ENCODE measurements at places on chromosomes 4 and X. TPM values are rescaled to one million over a fixed set of nuclear protein-coding genes. Genes with fewer than 3 reads are reported as not detected.
A peak's percentile ranks its signal among the peaks of the same experiment; 100 is the strongest.

The RAB41 gene
- not detected for total RNA-seq

The LNX1 gene
- total RNA-seq = 0.36 TPM

The SUPT20HL2 gene
- total RNA-seq = not detected

The PLAC1 gene
- total RNA-seq = 0.36 TPM

The SAGE1 gene
- total RNA-seq = not detected

The FAM149A gene
- 0.83 TPM for total RNA-seq

The COX7B2 gene
- total RNA-seq = not detected

The PARM1 gene
- under 0.01 TPM for total RNA-seq

The CTAG1A gene
- total RNA-seq = not detected

The GLRA2 gene
- total RNA-seq = not detected

The ATP7A gene
- 22.4 TPM for total RNA-seq

DNA sequence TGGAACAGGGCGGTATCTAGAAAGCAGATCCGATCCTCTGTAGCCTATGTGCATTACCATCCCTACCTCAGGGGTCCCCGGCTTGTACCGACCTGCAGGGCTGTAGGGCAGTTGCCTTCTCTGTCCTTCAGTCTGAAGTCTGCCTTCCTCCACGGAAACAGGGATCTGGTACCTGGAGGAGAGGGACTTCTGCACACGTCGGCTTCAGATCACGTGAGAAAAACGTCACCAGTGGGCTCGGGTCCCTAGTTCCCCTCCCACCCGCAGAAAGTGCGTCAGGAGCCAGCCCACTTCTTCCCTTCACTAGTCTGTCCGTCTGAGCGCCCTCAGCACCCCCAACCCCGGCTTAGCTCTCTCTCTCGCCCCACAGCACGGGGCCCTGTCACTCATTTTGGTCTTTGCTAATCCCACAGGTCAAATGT, at the start of gene TCEAL5:
Gene TCEAL5 (minus strand): TSS at position 170 of the 422 bp plus-strand sequence. CDS start 2,187 bp downstream, outside the sequence.
- no peaks in the 10 kb centered on the region for H3K4me1 ChIP-seq
- H3K27ac ChIP-seq = no peak within 1 kb of the TSS
- no peaks in the 10 kb centered on the region for H3K36me3 ChIP-seq
- no peak for DNase-seq
- peaks cover 41% of the 10 kb centered on the region for H3K27me3 ChIP-seq

- H3K4me1 ChIP-seq = no peaks in the 10 kb centered on the region
- H3K27me3 ChIP-seq = no peaks in the 10 kb centered on the region
- H3K36me3 ChIP-seq = no peaks in the 10 kb centered on the region
- no peak overlapping the region for H3K4me3 ChIP-seq
Observed at GRCh38 chr4:176464748-176465147, 145.0 kb downstream of the SPCS3 start.

- peak within 1 kb of the TSS; percentile 92 for H3K27ac ChIP-seq
- H3K27me3 ChIP-seq = peaks cover 9% of the 10 kb centered on the region
- peak; percentile 51 for DNase-seq
- H3K36me3 ChIP-seq = peaks cover 9% of the 10 kb centered on the region
- 0 out of 2 replicates have a peak, but pooled peaks cover 1% of the 10 kb centered on the region for H3K4me1 ChIP-seq
- H3K4me3 ChIP-seq = peak within 1 kb of the TSS; percentile 83
Observed at GRCh38 chrX:47232803-47233332, at the start of gene USP11. Gene USP11 (plus strand): TSS chrX:47233009. CDS start chrX:47233044, 35 bp downstream.

DNA sequence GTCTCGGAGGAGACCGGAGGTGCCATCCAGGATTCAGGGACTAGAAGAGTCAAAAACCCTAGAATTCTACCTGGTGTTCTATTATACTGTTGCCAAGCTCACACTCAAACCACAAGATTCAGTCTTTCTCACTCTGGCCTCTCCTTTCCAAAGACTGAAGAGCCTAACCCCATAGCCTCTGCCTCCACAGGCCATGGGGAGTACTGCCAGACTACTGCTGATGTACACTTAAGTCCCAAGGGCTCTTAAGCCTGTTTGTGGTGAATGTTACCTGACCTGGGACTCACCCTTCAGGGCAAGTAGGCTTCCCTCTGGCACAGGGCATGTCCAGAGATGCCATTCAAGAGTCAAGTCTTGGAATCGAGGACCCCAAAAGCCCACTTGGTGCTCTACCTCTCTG, 58.9 kb upstream of the IRS4 start:
- no peak for DNase-seq
- no peaks in the 10 kb centered on the region for H3K4me1 ChIP-seq
- H3K27me3 ChIP-seq = no peaks in the 10 kb centered on the region
- H3K27ac ChIP-seq = no peak overlapping the region
- H3K4me3 ChIP-seq = no peak overlapping the region
- H3K36me3 ChIP-seq = no peaks in the 10 kb centered on the region

DNA sequence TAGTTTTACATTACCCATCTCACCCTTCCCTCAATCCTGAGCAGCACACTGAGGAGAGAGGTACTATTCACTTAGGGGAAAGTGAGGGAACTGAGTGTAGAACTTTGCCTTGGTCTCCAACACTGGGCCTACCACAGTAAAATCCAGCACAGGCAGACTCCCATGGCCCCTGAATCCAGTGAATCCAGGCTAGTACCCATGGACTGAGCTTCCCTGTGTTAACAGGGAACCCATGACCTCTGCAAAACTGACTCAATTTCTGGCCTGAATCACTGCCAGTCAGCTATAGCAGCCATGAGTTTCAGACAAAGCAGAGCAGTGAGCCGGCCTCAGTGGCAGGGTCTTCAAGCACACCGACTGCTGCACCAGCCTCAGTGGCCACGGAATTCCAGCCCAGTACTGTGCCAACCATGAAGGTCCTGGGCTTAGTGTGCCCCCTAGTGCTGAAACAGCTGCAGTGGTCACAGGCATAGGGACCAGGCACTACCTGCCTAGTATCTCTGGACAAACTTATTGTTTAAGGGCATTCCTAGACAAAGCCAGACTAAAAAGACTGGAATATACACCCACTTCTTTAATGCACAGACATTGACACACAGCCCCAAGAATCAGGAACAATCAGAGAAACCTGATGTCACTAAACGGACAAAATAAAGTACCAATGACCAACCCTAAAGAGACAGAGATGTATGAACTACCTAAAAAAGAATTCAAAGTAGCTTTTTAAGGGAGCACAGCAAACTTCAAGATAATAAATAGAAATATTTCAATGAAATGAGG, 127.4 kb upstream of the RPL34 start:
- H3K4me3 ChIP-seq = no peak overlapping the region
- DNase-seq = peak; percentile 11
- no peaks in the 10 kb centered on the region for H3K27me3 ChIP-seq
- H3K27ac ChIP-seq = no peak overlapping the region
- no peaks in the 10 kb centered on the region for H3K4me1 ChIP-seq
- no peaks in the 10 kb centered on the region for H3K36me3 ChIP-seq

DNA sequence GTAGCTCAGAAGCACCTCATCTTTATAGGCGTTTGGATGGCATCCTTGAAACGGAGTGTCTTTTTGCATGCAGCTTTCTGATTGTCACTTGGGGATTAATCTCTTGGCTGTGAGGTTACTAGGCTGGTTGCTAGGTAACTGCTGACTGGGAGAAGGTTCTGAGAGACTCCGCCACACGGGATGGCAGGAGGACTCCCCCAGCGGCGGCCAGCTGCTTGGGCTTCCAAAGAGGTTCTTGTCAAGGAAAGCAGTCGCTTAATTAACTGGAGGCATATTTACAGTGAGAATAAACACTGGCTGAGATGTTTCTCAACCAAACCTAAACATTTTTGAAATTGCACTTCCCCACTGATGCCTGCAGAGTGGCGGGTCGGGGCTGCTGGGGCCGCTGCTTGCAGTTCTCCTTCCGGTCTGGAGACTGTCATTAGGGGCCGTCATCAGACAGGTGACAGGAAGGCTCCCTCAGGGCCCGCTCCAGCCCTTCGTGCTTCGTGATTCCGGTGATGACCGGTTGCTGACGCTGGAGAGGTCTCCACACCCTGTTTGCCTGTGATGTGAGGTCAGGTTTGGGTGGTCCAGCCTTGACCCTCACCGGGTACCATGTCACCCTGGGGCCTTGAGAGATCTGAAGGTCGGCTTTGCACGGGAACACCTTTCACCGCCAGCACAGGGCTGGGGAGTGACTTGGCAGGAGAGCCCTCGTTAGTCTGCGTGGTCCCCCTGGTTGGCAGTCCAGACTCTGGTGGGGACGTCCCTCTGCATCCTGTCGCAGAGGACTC, 9.1 kb downstream of the NSG1 start:
- no peak overlapping the region for H3K4me3 ChIP-seq
- peaks cover 29% of the 10 kb centered on the region for H3K4me1 ChIP-seq
- H3K27ac ChIP-seq = peak overlapping the region; percentile 74

GRCh38 chr4:153265306-153266047, 61.2 kb downstream of the TRIM2 start:
- H3K4me3 ChIP-seq = no peak overlapping the region
- no peak overlapping the region for H3K27ac ChIP-seq
- DNase-seq = no peak
- H3K36me3 ChIP-seq = no peaks in the 10 kb centered on the region

- peaks cover 50% of the 10 kb centered on the region for H3K4me1 ChIP-seq
- no peak for DNase-seq
- H3K27ac ChIP-seq = peak overlapping the region; percentile 70
- no peaks in the 10 kb centered on the region for H3K27me3 ChIP-seq
Observed at GRCh38 chr4:5751666-5752375, 40.8 kb downstream of the EVC start.

DNA sequence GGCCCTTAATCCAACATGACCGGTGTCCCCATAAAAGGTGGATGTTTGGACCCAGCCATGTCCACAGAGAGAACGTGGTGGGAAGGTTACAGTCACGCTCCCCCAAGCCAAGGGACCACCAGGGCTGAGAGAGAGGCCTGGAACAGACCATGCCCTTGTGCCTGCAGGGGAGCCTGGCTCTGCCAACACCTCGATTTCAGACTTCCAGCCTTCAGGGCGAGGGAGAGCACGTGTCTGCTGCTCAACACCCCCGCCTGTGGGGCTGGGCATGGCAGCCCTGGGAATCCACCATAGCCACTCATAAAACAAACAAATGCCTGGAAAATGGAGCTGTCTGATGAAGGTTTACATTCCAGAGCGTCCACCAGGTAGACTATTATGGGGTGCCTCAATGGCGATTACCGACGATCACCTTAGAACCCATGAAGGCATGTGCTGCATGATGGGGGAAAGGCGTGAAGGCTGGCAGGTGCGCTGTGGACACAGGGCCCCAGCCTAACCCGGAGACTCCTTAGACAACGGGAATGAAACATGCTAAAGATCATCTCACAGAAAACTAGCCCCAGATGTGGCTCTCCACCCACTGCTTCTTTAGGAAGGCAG, 42.3 kb upstream of the HMX1 start:
- no peak overlapping the region for H3K4me3 ChIP-seq
- no peaks in the 10 kb centered on the region for H3K27me3 ChIP-seq
- no peak overlapping the region for H3K27ac ChIP-seq
- no peaks in the 10 kb centered on the region for H3K4me1 ChIP-seq
- DNase-seq = no peak
- no peaks in the 10 kb centered on the region for H3K36me3 ChIP-seq

- no peak overlapping the region for H3K4me3 ChIP-seq
- peak overlapping the region; percentile 64 for H3K27ac ChIP-seq
- H3K36me3 ChIP-seq = no peaks in the 10 kb centered on the region
- H3K27me3 ChIP-seq = no peaks in the 10 kb centered on the region
- H3K4me1 ChIP-seq = peaks cover 26% of the 10 kb centered on the region
- peak; percentile 77 for DNase-seq
Observed at GRCh38 chrX:40086569-40087335, 11.0 kb downstream of the BCOR start.

- H3K27ac ChIP-seq = no peak overlapping the region
- no peaks in the 10 kb centered on the region for H3K4me1 ChIP-seq
- no peaks in the 10 kb centered on the region for H3K36me3 ChIP-seq
- no peaks in the 10 kb centered on the region for H3K27me3 ChIP-seq
- no peak overlapping the region for H3K4me3 ChIP-seq
Observed at GRCh38 chrX:119055687-119056086, 17.1 kb upstream of the CT47C1 start.

- no peak overlapping the region for H3K4me3 ChIP-seq
- no peaks in the 10 kb centered on the region for H3K36me3 ChIP-seq
- DNase-seq = peak; percentile 93
- H3K4me1 ChIP-seq = peaks cover 5% of the 10 kb centered on the region
Observed at GRCh38 chr4:77699731-77700210, 94.2 kb downstream of the CXCL13 start.

GRCh38 chrX:80139564-80139963, 125.0 kb downstream of the TBX22 start:
- no peaks in the 10 kb centered on the region for H3K4me1 ChIP-seq
- H3K4me3 ChIP-seq = no peak overlapping the region

DNA sequence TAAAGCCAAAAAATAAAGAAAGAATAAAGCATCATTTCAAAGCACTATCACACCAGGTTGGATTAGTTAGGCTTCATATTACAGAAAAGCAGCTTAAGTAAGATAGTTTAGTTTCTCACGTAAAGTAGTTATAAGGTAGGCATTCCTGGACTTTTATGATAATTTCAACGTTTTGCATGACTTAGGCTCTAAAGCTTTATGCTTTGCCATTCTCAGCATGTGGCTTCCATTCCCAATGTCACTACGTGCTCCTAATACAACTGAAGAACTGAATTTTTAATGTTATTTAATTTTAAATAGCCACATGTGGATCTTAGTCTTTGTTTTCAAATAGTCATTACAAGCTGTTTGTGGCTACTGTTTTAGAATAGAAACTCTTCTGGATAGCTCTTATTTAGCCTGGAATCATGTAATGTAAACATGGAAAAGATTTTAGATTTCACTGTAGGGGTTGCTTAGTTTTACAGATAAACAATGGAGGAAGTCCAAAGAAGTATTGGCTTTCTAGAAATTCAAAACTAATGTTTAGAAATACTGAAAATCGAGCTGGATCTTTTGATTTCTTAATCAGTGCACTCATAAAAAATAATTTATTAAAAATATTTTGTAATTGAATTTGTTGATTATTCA, 710.0 kb downstream of the IL1RAPL1 start:
- H3K27me3 ChIP-seq = no peaks in the 10 kb centered on the region
- H3K4me3 ChIP-seq = no peak overlapping the region
- H3K27ac ChIP-seq = no peak overlapping the region

DNA sequence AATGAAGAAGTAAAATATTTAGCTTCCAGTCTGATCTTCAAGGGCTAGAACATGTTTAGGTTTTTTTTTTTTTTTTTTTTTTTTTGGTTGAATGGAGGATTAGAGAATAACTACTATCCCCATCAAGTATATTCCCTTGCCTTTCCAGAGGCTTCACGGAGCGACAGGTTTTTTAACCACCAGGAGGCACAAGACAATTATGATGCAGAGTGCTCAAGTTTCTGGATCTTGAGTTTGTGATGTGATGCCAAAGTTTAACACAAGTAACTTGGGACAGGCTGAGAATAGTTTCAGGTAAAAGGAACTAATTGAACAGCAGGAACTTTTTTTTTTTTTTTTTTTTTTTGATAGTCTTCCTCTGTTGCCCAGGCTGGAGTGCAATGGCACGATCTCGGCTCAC, 30.3 kb downstream of the CCNI start:
- H3K27ac ChIP-seq = no peak overlapping the region
- peak; percentile 49 for DNase-seq
- peaks cover 8% of the 10 kb centered on the region for H3K4me1 ChIP-seq

DNA sequence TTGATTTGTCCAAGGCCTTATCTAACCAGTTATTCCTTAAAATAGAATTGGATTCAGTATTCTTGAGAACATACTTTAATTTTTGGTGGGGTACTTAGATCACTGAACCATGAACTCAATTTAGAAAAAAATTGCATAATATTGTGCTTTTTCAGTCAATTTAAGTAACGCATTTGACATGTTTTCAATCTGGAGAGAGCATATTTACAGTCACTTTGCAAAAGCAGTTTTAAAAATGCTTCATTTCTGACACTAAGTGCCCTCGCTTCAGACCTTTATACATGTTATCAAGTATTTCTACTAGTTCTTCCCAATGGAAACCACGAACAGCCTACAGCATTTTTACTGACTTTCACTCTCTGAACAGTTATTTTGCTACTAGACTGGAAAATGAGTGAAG, 257.1 kb upstream of the NDST4 start:
- H3K36me3 ChIP-seq = no peaks in the 10 kb centered on the region
- no peak overlapping the region for H3K27ac ChIP-seq
- H3K4me3 ChIP-seq = no peak overlapping the region
- DNase-seq = no peak
- no peaks in the 10 kb centered on the region for H3K4me1 ChIP-seq
